OCI-LY7 (cell line): ENCODE measurements at places on chromosomes 1 and 21.

DNA sequence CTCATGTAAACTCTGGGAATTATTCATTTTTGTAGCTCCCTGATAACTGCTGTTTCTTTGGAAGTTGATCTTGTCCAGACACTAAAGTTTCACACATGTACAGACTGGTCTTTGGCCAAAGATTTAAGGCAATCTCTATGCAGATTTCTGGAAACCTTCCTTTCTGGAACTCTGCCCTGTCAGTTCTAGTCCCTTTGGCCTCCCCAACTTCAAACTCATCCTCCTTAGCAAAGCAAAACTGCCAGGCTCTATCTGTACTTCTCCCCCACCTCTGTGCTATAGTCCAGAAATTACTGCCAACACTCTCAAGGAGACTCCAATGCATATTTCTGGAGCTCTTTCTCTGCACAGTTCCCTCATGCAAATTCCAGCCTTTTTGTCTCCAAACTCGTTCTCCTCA is 36.5 kb downstream of the C1orf198 start:
- DNase-seq: no peak

GRCh38 chr1:17232759-17233661 is 15.9 kb upstream of the PADI3 start:
- DNase-seq: no peak

- DNase-seq: no peak
These were observed at the start of gene PTGS2 for GRCh38 chr1:186680245-186681061. TSS of gene PTGS2 (minus strand) at chr1:186680423. CDS start at chr1:186680290, 133 bp downstream.

DNA sequence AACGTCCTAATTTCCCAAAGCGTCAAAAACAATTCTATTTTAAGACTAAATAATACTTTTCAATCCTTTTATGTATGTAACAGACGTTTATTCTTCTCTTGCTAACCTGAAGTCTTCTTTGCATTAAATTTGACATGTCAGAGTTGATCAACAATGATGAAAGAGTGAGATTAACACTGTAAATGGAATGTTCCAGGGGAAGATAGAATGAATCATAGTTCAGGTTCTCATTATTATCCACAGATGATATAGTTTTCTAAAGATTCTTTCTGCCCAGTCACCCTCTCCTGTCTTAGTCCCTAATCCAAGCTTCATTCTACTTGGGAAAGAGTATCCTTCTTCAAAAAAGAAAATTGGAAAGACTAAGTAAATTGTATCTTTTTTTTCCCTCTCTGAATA is 38.9 kb downstream of the SDCCAG8 start:
- no peak for DNase-seq

- peak; percentile 3 for DNase-seq
These were observed 12.8 kb upstream of the IFI44L start for GRCh38 chr1:78607334-78607927.

GRCh38 chr1:208825300-208825699 is 581.1 kb upstream of the PLXNA2 start:
- no peak for DNase-seq

DNA sequence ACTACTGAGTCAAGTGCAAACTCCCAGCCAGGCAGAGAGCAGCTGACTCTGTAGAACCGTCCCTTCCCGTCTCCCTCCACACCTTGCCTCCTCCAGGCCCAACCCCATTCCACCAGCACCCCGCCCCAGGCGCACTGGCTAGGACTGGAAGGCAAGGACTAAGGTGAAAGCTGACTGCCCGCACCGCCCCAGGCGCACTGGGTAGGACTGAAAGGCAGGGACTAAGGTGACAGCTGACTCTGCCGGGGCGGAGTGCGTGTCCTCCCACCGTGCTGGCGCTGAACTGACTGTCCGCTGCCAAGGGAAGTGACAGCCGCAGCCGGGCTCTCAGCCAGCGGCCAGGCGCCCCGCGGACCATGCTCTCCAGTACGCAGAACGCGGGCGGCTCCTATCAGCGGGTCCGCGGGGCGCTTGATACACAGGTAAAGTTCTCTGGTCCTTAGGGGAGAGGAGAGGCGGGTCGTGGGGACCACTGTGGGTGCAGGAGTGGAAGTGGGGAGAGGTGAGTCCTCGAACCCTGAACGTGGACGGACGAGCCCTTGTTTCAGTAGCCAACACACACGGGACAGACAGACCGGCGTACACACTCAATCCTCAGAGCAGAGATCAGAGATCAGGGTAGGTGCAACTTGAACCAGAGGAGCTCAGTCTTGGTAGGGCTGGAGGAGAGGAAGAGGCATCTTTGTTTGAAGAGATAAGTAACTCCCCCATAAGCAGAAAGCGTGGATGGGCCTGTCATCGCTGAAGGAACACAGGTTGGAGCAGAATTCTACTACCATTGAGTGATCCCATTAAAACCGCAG is 58.0 kb downstream of the RBM11 start:
- DNase-seq: no peak

GRCh38 chr21:17539323-17539722 is 26.5 kb downstream of the CXADR start:
- DNase-seq: peak; percentile 26

DNA sequence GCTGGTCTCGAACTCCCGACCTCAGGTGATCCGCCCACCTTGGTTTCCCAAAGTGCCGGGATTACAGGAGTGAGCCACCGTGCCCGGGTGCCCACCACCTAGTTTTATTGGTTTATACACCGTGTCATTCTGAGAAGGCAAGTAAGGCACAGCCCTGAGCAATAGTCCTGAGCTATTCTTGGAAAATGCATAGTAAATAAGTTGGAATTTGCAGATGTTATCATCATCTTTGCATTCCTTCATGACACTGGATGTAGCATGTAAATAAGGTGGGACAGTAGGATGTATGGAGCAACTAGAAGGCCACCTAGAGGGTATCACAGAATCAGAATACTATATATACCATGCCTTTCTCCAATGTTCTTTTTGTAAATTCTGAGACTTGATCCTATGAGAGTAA is 11.0 kb downstream of the TOR1AIP2 start:
- DNase-seq: no peak

DNA sequence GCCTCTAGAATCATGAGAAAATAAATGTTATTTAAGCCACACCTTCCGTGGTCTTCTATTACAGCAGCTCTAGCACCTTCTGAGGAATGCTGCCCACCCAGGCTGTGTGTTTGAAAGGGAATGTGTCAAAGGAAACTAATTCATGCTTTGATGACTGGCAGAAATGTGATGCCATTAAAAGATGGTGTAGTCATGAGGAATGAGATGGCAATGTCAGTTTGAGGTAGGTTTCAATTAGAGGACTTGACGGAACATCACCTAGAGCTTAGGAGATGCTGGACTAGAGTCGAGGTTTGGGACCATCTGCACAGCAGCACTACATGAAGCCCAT is 10.6 kb downstream of the PDZK1 start:
- no peak for DNase-seq

DNA sequence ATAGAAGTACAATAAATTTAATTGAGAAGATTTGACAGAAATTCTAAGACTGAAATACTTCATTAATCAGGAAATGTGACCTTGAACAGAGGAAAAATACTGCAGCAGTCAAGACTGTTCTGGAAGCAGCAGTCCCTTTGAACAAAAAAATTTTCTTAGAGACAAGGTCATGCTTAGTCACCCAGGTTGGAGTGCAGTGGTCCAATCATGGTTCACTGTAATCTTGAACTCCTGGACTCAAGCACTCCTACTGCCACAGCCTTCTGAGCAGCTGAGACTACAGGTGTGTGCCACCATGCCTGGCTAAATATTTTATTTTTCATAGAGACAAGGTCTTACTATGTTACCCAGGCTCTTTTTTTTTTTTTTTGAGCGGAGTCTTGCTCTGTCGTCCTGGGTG is 1.9 kb upstream of the CCDC30 start:
- no peak for DNase-seq

DNA sequence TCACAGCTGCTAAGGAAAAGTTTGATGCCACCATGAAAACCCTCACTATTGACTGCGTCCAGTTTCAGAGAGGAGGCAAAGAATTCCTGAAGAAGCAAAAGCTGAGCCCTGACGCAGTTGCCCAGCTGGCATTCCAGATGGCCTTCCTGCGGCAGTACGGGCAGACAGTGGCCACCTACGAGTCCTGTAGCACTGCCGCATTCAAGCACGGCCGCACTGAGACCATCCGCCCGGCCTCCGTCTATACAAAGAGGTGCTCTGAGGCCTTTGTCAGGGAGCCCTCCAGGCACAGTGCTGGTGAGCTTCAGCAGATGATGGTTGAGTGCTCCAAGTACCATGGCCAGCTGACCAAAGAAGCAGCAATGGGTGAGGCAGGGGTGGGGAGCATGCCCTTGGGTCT is 9.5 kb downstream of the CZIB start:
- no peak for DNase-seq

DNA sequence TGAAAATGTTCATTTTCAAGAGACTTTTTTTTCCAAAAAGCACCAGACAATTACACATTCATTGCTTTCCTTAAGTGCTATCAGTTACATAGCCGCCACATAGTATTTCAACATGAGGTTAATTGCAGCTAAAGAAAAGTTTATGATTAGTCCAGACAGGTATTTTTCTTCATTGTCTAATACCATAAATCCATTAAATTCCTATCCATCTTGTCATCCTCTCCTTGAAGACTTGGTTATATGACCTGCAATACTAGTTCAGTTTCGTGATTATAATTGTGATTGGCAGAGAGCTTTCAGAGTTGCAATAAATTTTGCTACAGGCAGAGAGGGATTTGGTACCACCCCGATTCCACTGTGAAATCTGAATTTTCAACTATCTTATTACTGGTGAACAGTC is 437.7 kb downstream of the GPATCH2 start:
- DNase-seq: no peak

DNA sequence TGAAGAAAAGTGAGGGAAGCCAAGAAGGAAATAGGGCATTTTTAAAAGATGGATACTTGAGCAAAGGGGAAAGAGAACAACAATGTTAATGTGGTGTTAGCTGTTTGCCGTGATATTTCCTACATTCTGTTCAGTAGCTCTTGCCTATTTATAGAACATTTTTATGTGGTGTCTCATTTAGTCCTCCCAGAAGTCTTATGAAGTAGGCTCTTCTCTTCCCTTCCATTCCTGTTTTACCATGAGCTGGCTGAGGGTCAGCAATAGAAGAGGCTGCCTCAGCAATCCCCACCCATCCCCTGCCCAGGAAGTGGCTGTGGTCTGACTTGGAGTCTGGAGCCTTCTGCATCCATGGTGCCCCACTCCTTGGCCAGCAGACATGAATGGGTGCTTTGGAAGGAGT is 60.1 kb downstream of the KIAA0040 start:
- no peak for DNase-seq

- no peak for DNase-seq
These were observed 41.0 kb upstream of the GREM2 start for GRCh38 chr1:240652961-240653409.

DNA sequence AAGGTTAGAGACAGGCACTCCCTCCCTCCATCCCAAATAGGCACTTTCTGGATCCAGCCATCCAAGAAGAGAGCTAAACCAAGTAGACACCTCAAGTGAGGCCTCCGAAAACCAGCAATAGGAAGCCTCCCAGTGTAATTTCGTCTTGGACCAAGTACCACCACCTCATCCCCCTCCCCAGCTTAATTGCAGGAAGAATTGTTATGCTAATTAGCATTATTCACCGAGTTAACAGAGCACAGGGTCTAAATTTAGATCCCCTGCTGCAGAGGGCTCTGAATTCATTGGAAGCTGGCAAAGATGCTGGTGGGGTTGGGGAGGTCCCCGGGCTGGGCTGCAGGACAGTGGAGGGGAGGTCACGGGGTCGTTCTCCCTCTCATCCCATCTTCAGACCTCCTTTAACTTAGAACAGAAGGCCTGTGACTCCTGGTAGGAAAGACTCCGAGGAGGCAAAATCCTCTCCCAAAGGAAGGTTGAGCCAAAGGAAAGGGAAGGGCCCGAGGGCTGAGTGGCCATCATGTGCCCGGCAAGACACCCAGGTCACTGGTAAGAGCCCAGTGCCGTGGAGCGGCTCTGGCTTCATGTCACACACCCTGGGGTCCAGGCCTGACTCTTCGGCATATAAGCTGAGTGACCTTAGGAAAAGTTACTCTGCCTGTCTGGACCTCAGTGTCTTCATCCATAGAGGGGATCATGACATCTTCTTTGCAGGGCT is 209.2 kb upstream of the GRIK3 start:
- no peak for DNase-seq

- no peak for DNase-seq
These were observed 14.7 kb downstream of the WNT3A start for GRCh38 chr1:228021355-228022030.

DNA sequence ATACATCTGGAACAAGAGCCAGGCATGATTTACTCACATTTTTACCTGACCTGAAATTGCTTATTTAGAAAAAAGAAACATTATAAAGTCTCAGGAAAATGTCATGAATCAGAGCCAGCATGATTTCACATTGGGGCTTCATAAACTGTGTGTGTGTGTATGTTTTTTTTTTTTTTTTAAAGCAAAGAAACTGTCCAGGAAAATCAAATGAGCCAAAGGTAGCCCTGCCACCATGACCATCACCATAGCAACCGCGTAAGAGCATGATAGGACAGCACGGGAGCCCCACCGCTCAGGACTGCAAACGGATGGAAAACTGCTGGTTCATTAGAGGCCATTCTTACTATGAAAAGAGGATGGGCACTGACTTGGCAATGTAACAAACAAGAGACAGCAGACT is 139.2 kb downstream of the NTMT2 start:
- DNase-seq: no peak

- DNase-seq: no peak
These were observed 25.0 kb upstream of the ZNF436 start for GRCh38 chr1:23394684-23395083.

DNA sequence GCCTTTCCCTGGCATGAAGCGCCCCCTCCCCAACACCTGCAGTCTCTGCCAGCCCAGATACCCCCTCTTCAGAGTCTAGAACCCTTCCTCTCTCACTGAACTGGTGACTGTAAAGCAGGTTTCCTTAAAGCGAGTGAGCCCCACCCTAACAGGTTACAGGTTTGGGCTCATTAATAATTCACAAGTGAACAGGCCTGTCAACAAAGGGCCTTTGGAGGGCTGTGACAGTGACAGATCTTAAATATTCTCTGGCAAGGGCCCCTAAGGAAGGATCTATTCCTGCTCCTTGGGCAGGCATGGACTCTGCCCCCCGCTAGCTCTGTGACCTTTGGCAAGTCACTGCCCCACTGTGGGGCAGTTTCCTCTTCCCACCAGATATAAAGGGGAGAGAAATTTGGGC is 5.6 kb upstream of the TTC39A start:
- DNase-seq: no peak

DNA sequence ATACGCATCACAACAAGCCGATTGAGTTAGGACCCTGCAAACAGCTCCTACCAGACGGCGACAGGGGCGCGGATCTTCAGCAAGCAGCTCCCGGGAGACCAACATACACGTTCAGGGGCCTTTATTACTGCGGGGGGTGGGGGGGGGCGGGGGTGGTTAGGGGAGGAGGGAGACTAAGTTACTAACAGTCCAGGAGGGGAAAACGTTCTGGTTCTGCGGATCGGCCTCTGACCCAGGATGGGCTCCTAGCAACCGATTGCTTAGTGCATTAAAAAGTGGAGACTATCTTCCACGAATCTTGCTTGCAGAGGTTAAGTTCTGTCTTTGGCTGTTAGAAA is 162.0 kb downstream of the RUNX1 start:
- no peak for DNase-seq
